ENCODE measurements at places on chromosomes 2 and 18. TPM values are rescaled to one million over a fixed set of nuclear protein-coding genes. Genes with fewer than 3 reads are reported as not detected.

DNA sequence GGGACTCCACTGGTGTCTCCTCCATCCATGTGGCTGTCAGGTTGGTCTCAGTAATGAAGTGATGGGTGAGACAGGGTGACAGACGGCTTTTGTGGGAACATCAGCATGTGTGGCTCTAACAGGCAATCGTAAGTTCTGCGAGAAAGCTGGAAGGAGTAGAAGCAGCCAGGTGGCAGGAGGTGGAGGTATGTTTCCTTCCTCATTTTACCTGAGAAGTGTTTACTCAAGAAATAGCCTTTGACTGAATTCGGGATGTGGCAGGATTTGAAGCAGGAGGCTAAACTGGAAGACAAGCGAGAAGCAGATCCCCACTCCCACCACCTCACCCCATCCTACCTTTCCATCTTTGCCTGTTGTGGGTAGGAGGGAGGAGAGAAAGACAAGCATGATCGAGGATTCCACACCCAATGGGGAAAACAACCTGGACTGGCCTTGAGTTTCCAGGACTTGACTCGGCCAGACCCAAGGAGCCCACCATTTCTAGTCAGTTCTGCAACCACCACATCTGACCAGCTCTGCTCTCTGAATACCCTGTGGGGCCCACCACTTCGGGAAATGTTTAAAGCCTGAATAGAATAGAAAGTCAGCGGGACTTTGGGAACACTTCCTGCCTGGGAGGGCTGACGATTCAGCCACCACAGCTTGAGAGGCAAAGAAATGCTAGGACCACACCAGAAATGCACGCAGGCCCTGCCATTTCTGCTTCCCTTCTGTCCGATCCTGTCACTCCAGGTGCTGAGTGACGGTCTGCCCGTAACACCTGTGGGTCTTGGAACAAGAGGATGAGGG lies 1.2 kb downstream of the ABCG8 start:
- no peak for DNase-seq

DNA sequence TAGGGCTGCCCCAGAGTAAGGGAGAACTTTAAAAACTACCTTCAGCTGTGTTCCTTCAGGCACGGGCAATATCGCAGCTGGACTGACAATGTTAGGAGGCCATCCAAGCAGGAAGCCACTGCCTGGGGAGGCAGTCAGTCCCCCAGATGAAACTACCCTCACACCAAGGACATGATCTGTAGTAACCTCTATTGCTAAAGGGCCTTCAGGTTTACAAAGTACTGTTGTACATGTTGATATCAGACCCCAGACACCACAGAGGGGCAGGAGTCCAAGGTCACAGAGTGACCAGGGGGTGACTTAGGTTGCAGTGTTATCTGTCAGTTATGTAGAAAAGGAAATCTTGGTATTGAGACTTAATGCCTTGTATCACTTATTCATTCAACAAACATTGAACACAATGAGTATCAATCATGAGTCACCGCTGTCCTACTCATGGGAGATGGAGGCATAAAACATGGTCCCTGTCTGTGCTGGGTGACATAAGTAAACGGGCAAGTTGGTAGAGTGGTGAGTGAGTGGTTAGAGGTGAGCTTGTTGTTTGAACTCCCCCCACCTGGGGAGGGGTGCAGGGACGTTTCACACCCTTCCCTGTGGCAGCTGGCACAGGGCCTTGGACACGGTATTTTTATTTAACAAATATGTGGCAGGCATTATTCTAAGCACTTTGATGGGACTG lies 7.1 kb downstream of the CABLES1 start:
- no peak for DNase-seq

DNA sequence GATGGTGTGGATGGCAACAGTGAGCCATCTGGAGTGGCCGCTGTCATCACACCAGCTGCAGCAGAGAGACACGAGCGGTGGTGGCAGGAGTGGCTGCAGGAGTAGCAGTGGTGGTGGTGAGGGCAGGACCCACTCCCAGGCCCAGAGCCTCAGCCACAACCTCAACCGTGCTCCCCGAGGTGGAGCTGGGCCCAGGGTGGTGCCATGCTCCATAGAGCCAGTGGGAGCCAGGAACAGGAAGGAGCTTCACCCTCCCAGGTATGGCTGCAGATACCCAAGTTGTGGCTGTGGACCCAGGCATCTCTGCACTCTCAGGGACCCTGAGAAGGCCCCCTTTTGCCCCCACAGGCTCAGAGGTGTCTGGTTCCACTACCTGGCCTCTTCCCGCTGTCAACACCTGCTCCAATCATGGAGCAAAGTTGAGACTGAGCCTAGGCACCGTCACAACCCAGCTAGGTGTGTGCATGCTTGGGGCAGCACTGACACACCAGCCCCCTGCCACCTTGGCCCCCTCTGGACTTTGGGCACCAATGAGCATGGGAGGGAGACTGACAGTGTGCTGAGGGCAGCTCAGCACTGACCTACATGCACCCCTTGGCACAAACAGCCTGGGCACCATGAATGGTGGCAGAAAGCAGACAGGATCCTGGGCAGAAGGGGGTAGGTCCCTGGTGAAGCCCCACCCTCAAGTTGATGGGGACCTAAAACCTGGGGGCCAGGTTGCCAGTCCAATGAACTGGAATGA lies 188.9 kb downstream of the NDUFA10 start:
- DNase-seq, result no peak

GRCh38 chr2:138502255-138503086 lies 901 bp downstream of the SPOPL start:
- DNase-seq, result no peak

DNA sequence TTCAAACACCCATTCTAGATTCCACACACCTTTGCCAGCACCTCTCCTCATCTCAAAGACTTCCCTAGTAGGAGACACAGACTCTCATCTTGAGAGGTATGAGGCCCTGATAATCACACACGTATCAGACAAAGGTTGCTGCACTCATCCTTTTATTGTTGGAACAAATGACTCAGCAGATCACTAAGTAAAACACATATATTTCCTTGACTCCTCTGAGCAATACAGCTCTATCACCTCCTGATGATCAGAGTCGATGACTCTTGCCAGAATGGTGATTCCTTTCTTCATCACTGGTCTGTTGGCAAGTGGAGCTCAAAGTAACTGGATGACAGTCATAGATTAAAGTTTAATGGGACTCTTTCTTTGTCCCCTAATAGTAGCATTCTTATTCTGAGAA lies 1049.2 kb upstream of the ZEB2 start:
- DNase-seq, result no peak

- DNase-seq, result no peak
These were observed 308.8 kb downstream of the PRKCE start for GRCh38 chr2:45960057-45960863.

DNA sequence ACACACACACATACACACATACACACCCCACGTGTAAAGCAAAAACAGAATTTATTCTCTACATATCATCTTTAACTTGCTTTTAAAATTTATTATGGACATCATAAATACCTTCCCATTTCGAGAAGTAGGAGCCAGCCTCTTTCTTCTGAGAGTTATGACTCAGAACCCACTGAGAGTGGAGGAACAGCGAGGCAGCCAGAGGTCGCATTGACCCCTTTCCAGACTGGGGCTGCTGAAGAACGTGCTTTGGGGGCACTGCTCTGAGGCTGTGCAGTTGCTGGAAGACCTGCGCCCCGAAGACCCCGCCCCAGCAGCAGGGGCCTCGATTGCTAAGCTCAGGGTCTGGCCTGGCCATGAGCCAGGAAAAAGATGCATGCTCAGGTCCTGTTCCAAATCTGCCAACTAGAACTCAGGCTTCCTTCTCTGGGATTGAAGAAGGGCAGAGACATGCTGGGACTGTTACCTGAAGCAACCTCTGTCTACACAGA lies 133.8 kb upstream of the TWIST2 start:
- no peak for DNase-seq

DNA sequence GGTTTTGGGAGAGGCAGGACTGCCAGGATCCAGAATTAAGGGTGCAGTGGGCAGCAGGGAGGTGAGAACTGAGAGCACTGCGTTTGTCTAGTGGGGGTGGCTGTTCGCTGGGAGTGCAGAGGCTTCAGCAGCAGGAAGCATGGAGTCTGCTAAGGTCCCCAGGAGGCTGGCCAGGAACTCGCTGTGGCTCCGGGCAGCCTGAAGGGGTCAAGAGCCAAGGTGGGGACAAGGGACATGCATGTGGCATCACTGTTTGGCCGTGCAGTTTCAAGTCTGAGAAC lies 43.2 kb upstream of the SEMA4C start:
- DNase-seq, result no peak

DNA sequence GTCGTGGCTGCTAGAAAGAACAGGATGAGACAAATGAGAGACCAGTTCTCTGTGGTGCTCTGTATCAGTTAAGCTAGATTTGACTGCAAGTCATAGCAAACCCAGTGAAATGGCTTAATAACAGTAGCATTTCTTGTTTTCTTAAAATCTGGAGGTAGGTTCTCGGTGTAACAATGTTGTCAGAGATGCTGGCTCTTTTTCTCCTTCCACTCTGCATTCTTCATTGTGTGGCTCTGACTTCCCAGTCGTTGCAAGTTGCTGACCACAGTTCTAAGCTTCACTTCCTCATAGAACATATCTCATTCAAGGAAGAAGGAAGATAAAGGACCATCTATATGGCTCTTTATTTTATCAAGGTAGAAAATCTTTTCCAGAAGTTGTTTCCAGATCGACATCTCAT lies 7.9 kb upstream of the CKAP2L start:
- DNase-seq, result no peak

DNA sequence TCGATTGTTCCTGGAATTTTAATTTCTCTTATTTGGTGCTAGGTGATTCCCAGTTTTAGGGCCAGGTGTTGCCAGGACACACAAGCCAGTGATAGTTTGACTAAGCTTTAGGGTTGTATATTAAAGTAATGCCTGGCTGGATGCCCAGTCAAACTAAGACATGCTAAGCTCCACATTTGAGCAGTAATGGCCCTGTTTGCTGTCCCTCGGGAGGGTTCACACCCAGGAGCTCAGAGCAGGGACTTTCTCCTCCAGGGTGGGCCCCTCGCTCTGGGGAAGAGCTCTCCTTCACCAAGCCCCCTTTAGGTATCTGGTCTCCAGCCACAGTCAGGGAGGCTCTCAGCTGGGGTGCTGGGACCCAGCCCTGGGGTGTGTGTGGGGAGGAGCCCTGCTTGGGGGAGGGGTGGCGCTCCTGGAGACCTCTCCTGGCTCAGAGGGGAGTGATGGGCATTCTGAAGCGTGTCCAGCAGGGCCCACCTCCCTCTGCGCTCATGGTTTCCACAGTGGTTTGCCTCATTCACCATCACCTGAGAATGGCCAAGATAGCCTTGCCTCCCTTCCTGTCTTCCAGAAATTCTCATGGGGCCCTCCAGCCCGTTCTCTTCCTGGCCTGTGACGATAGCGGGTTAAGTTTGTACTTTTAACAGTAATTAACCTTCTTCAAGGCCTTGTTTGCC lies 31.7 kb downstream of the INPP4A start:
- DNase-seq, result no peak

GRCh38 chr2:161139098-161139987 lies 20.9 kb upstream of the TANK start:
- DNase-seq, result peak; percentile 43

GRCh38 chr2:23601301-23601965 lies 216.5 kb downstream of the KLHL29 start:
- no peak for DNase-seq

DNA sequence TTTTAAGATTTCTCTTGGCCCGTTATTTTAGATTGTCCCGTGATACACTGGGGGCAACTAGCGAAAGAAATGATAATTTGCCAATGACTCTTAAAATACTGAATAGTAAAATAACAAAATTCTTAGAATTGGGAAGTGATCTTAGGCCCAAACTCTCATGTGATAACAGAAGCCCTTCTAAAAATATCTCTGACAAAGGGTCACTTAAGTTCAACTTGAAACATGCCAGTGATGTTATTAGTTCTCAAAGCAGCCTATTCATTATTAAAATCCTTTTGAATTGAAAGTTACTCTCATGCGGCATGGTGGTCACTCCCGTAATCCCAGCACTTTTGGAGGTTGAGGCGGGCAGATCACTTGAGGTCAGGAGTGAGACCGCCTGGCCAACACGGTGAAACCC lies 920.9 kb downstream of the NRXN1 start:
- DNase-seq, result no peak

GRCh38 chr2:234994438-234995321 lies 42.9 kb downstream of the SH3BP4 start:
- DNase-seq, result no peak

GRCh38 chr18:29849144-29849543 lies 1193.4 kb downstream of the DSC3 start:
- DNase-seq, result no peak

GRCh38 chr2:23547725-23548124 lies 162.7 kb downstream of the KLHL29 start:
- no peak for DNase-seq

DNA sequence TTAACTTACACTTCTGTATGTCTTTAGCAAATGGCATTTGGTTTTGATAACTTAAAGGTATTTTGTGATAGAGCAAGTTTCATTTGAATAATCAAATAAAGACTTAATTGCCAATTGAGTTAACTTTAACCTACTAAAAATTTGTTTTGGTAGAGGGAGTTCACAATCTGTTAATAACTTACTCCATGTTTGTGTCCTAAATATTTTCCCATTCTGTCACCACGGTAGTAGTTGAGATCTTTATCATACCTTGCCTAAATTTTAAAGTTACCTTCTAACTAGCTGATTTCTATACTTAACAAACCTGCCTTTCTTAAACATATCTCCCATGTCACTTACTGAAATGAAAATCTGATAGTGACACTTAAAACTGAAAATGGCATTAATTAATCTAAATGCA lies 127.1 kb downstream of the TMEFF2 start:
- DNase-seq, result no peak

- peak; percentile 51 for DNase-seq
These were observed 91.8 kb downstream of the NEDD4L start for GRCh38 chr18:58135701-58136331.

DNA sequence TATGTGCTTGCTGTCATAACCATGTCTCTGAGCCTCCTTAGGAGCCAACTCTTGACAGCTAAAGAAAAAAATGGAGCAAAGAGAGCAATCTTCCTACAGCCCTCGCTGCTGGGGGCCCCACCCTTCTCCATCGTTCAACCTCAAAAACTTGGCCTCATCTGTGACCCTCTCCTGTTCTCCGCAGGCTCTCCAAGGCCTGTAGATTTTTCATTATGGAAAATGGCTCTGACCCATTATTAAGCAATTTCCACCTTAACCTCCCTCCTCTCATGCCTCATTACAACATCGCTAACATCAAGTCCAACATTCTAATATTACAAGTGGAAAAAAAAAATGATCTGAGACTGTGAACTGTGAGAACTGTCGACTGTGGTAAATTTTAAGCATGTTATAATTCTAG lies 98.7 kb downstream of the SLC8A1 start:
- DNase-seq, result no peak

GRCh38 chr2:29640360-29640759 lies 281.0 kb downstream of the ALK start:
- no peak for DNase-seq

The MRPL33 gene
- 189 TPM for polyA plus RNA-seq

The ABCB11 gene
- not detected for polyA plus RNA-seq

The ANKRD30B gene
- polyA plus RNA-seq, result not detected

The DCDC2C gene
- not detected for polyA plus RNA-seq

The TLX2 gene
- polyA plus RNA-seq, result not detected

The PSTPIP2 gene
- 1.1 TPM for polyA plus RNA-seq

The CCDC74B gene
- not detected for polyA plus RNA-seq

The LOXHD1 gene
- polyA plus RNA-seq, result not detected

The ANKRD23 gene
- polyA plus RNA-seq, result 0.44 TPM
